Fibroblast of lung (primary cell): ENCODE measurements at places on chromosomes 6 and 20. TPM values are rescaled to one million over a fixed set of nuclear protein-coding genes. Genes with fewer than 3 reads are reported as not detected.

Gene GABRR1
- total RNA-seq, result not detected in 2 replicates

Gene SMLR1
- total RNA-seq, result not detected in 2 replicates

Gene TRMT6
- total RNA-seq, result 7.2 and 7.8 TPM in 2 replicates

Gene STMND1
- not detected in 2 replicates for total RNA-seq

Gene GPANK1
- total RNA-seq, result 15.0 and 17.2 TPM in 2 replicates

Gene CFAP206
- total RNA-seq, result under 0.01 and 0.26 TPM in 2 replicates

Gene SLC22A1
- total RNA-seq, result 0.26 and 0.50 TPM in 2 replicates

Gene MED20
- total RNA-seq, result 24.9 and 27.7 TPM in 2 replicates

Gene STXBP5
- 80.4 and 90.7 TPM in 2 replicates for total RNA-seq

Gene SLC17A1
- total RNA-seq, result not detected in 2 replicates

Gene ENPP4
- total RNA-seq, result 3.6 and 4.0 TPM in 2 replicates

Gene TRPC4AP
- total RNA-seq, result 52.9 and 63.1 TPM in 2 replicates

Gene SLC22A16
- under 0.01 TPM in 1 of 2 replicates, not detected in the other for total RNA-seq

Gene MUCL3
- total RNA-seq, result not detected in 2 replicates

Gene CLPSL1
- total RNA-seq, result not detected in 2 replicates

Gene ZFAND3
- total RNA-seq, result 25.4 and 40.8 TPM in 2 replicates

DNA sequence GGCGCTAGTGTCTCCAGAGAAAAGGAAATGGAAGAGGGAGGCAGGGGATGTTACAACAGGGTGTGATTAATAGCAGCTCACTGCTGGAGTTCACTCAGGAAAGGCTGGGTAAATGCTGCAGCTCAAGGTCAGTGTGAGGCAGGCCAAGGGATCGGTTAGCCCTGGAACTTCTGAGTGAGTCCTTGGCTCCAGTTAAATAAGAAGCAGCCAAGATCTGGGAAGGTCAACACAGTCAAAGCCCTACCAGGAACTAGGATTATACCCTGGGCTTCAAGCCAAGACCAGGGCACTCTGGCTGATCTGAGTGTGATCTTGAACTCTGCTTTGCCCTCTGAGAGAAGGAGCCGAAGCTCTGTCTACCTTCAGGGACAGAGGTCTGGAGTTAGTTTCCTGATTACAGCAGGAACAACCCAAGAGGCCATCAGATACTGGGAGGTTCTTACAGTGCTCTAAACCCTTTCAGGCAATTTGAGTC is 44.3 kb downstream of the TPD52L1 start:
- DNase-seq, result peak; percentile 72

GRCh38 chr6:153028286-153028685 is 25.8 kb upstream of the MTRF1L start:
- DNase-seq, result peak; percentile 23

- DNase-seq, result no peak
Observed at GRCh38 chr6:89180971-89181370, 35.1 kb downstream of the PM20D2 start.

DNA sequence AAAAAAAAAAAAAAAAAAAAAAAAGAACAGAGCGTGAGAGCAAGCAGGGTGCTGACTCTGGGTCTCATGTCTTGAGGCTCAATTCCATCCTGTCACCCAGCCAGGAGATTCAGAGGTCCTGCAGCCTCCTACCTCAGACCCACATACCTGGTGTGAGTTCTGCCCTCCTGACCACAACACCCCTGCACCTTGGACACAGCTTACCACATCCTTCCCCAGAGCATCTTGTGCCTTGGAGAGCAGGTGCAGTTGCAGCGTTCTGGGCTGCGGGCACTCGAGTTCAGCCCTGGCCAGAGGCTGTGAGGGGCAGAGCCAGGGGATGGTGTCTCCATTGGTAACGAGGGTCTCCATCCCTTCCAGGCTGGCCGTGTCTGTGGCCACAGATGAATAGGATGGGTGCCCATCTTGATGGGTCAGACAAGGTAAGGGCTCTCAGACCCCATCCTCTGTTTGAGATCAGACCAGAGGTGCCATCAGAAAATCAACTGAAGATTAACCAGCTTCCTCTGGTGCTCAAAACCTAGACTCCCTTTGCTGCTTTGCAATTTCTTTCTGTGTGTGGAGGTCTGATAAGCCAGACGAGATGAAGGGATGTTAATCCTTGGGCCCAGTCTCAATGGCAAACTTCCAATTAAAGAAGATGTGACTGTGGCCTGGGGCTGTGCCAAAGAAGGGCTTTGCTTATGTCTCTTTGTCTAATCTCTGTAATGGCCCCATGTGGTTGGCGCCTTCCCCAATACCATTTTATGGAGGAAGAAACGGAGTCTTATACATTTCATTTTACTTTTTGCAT is 14.7 kb upstream of the ZNF831 start:
- DNase-seq, result no peak

DNA sequence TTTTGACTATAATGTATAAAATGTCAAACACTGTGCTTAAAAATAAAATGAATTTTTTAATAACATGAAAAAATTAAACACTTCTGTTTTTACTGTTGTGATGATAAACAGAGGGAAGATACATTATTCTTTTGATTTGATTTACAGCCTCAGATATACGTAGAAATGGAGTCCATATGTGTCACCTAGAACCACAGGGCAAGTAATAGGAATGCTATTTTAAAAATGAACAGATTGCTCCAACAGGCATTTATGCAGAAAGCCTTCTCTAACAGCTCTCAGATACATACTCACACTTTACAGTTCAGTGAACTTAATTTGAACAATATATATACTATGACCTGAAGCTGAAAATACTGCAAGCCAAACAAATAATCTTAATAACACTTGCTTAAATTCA is 1551.0 kb downstream of the GRIK2 start:
- DNase-seq, result no peak

- no peak for DNase-seq
Observed at GRCh38 chr6:109301418-109301817, 80.8 kb downstream of the CD164 start.

DNA sequence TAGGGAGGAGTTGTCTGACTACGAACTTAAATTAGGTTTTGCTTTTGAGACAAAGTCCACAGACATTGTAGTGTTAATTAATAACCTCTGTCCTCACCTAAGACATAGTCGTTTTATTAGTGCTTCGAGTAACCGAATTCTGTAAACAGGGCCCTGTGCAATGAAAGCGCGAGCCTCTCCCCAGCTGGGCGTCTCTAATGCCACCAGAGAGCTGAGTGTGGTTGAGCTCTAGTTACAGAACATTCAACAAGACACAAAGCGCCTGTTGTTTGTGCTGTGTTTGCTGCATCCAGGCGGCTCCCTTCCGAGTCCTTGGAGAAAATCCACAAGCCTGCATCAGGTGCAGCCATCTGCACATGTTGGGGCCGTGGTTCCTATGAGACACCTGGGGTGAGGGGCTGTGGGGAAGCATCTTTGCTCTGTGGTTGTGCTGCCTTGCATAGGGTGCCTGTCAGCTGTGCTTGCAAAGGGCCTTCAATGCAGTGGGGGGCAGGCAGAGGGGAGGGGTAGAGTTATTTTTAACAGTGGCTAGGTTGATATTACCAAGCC is 63.9 kb downstream of the CD164 start:
- no peak for DNase-seq

- DNase-seq, result peak; percentile 49
Observed at GRCh38 chr6:9540534-9541126, 874.2 kb downstream of the TFAP2A start.

DNA sequence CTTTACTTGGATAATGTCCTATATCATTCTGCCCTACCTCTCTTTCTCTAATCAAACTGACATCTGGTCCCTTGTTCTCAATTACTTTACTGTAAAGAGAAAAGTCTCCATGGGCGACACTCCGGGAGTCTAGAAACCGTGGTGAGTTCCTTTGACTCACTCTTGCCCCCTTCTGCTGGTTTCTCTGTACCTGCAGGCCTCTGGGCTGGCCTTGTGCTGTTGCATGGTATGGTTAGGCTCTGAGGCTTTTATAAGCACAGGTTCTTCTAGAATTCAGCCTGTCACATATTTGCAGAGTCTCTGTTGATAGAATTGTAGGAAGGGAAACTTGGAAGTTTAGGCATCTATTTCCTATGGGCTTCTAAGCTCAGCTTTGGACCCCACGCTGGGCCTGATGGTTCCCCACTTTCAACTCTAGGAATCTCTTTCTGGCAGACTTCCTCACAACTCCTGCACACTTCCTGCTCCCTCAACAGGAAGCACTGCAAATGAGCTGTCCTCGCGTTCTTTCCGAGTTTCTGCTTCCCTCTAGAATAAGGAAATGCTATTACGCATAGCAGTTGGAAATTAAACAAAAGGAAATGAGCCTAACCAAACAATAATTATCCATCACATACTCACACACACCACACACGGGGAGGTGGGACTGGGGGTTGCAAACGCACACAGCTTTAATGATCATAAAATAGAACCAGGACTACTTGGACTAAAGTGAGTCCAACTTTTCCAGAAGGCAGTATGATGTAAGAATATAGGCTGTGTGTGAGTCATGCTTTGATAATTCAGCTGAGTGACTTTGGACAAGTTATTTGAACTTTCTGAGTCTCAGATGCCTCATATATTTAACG is 683.3 kb downstream of the QKI start:
- peak; percentile 90 for DNase-seq

GRCh38 chr6:54787825-54788224 is 58.7 kb upstream of the FAM83B start:
- DNase-seq, result no peak

GRCh38 chr6:31933537-31933936 is 6.0 kb downstream of the C2 start:
- DNase-seq, result no peak

DNA sequence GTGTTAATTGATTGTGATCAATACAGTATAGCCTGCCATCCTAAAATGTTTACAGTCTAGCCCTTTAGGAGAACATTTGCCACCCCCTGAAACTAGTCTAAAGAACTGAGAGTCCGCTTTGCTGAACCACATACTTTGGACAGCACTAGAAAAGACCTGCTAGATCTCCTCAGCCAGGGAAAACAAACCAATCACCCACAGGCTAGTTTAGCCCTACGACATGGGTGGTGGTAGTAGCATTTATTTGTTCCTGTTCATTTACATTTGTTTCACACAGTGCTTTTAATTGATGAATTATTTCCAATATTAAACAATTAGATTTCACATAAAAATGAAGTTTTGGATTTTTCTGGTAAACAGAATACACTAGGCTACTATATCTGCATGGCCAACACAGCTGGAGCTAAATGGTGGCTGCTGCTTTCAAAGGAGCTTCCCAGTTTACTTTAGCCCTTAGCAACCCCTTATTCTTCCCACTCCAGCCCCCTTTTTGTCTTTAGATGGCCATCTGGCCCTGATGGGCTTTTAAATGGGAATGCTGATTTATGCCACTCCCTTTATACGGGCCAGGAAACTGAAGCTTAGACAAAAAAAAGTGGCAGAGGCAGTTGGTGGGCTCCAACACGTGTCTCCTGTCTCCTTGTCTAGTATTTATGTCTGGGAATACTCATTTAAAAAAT is 72.4 kb downstream of the ADGRG6 start:
- DNase-seq, result no peak

DNA sequence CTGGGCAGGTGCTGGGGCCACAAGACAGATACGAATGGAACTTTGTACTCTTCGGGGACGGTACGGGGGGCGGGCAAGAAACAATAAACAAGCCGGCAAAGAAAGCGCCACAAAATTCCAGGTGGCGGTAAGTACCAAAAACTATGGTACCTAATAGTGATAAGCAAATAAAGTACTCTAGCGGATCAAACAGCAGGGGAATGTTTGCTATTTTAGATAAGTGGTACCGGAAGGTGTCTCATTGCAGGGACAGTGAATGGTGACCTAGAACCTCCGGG is 15.1 kb upstream of the RIPK1 start:
- DNase-seq, result no peak

DNA sequence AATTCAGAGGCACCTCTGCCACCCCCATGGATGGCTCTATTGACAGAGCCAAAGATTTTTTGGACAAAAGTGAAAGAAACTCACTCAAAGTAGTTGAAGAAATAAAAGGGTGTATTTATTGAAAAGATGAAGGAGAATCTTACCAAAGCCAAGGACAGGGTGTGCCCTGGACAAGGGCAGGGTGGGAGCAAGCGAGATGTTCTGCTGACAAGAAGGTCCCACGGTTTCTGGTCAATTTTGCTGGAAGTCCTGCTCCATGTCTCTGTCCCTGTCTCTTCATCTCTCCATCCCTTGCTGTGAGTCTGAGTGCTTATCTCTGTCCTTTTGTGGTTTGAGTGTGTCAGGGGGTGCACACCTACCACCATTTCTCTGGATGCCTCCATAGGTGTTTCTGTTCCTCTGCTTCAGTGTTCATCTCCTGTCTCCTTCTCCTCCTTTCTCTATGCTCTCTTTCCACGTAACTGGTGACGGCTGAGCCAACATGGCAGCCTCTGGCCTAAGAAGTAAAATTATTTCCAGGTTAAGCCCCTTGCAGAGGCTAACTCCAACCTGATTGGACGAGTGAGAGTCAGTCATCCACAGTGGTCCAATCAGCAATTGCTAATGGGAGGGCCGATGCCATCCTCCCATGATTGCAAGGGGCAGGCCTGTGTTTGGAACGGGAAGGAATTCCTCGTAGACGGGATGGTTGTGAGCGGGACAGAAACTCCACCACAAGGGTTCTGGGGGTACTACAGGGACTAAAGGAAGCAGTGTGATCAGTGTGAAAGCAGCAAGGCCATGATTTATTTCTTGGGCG is 502.1 kb upstream of the CDH4 start:
- no peak for DNase-seq

GRCh38 chr6:10266462-10266861 is 148.4 kb downstream of the TFAP2A start:
- no peak for DNase-seq

- DNase-seq, result no peak
Observed at GRCh38 chr6:74925683-74926082, 280.2 kb downstream of the COL12A1 start.

DNA sequence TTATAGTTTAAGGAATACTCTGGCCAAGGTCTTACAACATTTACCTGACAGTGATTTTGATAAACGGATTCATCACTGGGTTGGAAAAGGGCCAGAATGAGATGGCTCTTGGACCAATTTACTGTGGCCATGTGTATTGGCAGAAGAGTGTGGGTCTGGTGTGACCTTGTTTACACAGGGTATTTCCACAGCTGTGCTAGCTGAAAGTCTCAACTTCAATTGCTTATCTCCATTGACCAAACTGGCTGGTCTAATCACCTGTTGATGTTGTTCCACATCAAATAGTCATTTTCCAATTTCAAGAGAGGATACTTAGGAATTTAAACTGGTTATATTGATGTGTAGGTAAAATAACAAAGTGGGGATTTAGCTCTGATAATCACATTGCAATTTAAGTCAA is 501.6 kb upstream of the MAP3K7 start:
- DNase-seq, result no peak
